ENCODE measurements at places on chromosomes 13 and 19.

- no peak for DNase-seq
Measured at GRCh38 chr13:25776722-25777121, 275.1 kb downstream of the SHISA2 start.

- DNase-seq, result no peak
Measured at GRCh38 chr13:97101912-97102708, 107.8 kb upstream of the OXGR1 start.

DNA sequence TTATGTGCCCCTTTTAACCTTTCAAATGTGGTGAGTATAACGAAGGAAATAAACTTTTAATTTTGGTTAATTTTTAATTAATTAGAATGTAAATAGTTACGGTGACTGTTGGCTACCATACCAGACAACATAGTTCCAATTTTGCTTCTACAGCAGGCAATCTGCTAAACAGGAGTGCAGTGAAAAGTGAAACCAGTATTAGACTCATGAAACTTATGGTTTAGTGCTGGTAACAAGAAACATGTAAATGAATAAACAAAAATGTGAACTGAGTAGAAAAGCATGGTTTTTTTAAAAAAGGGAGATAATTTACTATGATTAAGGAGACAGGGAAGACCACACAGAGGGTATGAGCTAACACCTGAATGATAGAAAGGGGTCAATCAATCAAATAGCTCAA, 478.4 kb downstream of the PCDH9 start:
- no peak for DNase-seq

- DNase-seq, result no peak
Measured at GRCh38 chr13:23617551-23618024, 47.4 kb downstream of the TNFRSF19 start.

DNA sequence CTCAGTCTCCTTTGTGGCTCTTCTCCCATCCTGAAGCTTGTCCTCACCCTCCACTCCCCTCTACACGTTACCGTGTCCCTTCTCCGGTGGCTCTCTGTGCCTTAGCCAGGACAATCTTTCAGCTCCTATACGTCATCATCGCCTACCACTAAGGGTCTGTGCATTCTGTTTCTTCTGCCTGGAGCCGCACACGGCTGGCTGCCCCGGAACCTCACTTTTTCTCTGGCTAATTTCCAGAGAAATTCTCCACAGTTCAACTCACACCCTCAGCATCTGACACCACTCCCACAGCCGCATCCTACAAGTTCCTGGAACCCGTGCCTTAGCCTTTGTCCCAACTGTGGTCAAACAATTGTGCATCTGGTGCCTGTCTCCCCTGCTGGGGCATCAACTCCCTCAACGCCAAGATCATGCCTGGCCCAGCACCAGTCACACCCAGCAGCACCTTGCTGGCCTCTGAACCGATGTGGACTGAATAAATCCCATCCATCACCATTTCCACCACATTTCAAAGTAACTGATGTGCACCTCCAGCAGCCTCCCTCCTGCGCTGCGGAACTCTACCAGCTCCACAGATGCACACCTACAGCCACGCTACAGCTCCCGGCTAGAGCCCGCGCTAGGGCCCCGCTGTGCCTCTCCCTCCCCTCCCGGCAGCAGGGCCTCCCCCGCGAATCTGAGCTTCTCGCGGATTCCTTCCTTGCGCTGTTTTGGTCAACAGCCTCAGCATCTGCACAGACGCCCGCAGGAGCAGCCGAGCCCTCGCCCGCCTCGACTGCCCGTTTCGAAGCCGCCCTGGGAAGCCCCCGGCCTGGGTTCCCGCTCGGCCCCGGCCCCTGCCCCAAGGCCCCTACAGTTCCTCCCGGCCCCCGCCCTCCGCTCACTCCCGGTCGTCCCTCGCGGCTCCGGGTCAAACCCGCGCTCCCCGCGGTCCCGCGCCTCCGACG, 689 bp downstream of the DCUN1D2 start:
- DNase-seq, result peak; percentile 12

DNA sequence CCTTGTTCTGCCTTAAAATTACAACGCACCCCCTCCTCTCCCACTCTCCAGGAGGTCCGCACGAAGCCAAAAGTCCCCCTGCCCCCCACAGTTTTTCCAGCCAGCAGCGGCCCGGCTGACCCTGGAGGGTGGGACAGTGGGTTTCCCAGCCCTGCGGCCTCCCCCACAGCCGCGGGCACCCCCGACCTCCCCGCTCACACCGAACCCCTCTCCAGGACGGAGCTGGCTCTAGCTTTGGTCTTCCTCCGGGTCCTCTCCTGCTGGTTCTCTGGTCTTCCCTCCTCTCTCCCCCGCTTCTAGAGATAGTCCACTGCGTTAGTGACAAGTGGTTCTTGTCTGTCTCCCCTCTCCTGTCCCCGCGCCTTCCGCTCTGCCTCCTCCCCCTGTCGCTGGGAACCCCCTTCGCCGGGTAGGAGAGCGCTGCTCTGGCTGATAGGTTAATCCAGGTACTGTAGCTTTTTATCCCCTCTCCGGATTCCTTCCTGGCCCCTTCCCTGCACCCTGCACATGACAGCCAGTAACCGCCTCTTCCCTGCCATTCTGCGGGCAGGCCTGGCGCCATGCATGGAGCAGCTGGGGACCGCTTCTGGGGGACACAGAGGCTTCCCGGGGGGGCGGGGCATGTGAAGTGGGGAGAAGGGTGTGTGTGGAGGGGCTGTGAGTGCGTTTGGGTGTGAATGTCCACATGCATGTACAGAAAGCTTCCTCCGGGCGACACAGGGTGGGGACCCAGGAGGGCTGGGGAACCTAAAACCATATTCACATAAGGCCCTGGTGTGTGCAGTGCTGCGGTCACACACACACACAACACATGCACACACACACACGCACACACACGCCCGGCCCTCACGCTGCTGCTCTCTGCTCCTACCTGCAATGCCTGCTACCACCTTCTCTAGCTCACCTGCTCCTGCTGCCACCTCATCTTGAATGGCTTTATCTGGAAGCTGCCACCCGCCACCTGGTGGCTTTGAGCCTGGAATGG, 17.2 kb downstream of the PRR36 start:
- DNase-seq, result no peak

GRCh38 chr19:4969772-4970531, 1.0 kb downstream of the KDM4B start:
- peak; percentile 13 for DNase-seq

GRCh38 chr13:33639626-33640080, 178.3 kb upstream of the RFC3 start:
- no peak for DNase-seq

DNA sequence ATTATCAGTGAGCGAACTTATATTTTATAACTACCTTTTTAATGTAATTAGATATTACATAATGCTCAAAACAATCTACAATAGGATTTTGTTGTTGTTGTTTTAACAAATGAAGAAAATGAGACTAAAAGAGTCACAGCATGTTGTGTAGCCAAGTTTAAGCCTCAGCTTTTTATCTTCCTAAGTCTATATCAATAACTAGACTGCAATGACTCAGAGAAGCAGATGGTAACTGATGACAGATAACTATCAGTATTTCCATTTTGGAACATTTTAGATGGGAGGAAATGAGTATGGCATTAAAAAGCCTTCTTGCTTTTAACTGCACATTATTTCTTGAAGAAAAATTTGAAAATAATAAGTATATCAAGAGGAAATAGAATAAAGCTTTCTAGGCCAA, 825.2 kb downstream of the SLITRK1 start:
- DNase-seq, result no peak

- no peak for DNase-seq
Measured at GRCh38 chr19:38321646-38322196, 2.1 kb downstream of the KCNK6 start.

GRCh38 chr19:40396886-40397567, 7.0 kb upstream of the HIPK4 start:
- no peak for DNase-seq

DNA sequence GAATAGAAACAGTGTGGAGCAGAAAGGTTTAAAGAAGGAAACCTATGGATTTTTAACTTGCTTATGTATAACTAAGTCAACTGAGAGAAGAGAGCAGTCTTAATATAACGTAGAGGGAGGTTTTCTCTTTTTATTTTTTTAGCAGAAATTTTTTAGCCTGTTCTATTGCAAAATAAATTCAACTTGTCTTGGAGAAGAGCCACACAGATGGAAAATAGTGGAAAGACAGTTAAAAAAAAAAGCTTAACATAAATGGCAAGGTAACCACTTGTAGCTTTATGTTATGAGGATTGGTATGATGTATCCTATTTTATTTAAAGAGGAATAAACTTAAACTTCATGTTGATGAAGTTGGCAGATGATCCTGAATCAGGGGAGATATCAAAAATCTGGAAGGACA, 312.4 kb downstream of the SHISA2 start:
- DNase-seq, result no peak
